ENCODE measurements at places on chromosomes 7 and 10.
A peak's percentile ranks its signal among the peaks of the same experiment; 100 is the strongest.

GRCh38 chr10:61108915-61109314 lies 164.9 kb upstream of the RHOBTB1 start:
- no peak for DNase-seq

GRCh38 chr10:71638064-71638821 lies 81.3 kb downstream of the C10orf105 start:
- no peak for DNase-seq

DNA sequence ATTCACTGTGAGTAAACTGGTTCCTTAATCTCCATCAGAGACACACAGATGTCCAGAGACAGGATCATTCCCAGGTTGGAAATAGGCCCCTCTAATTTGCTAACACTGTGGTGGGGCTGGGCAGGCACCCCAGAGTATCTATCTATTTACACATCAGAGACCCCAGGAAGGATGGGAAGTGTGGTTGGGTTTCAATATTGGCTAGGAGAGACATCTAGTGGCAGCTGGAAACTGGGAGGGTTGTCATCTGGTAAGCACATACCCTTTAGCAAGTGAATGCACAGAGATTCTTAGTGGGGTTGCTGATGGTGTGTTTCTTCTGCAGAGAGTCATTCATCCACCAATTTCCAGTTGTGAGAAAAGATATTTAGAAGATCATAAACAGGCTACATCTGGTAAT lies 36.0 kb upstream of the NRG3 start:
- no peak for DNase-seq

DNA sequence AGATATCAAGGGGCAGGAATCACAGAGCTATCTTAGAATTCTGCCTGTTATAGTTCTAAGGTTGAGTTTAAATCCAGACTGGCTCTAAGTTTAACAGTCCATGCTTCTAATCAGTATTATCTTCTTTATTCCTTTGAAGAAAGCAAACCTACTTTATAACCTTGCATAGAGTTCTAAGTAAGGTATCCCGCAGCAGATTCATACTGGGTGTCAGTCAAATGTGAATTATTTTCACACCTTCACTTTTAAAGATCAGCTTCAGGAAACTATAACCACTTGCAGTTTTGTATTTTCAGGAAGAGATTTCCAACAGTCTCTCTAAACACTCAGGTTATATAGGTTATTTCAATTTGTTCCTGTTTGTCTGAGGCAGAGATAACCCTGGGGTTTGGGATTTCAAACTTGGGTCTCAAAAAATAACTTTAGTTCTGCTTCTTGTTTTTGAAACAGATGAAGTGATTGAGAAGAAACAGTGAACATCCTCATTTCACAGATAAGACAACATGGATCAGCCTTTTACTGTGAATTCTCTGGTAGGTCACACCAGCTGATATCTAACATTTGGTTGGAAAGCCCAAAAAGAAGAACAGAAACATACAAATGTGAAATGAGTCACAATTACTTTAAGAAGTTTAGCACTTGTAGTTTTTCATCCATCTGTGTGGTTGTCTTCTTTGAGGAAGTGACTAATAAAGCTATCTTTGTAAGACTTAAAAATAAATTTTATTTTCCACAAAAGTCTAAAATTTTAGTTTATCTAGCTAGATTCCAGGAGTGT lies 21.4 kb downstream of the STAMBPL1 start:
- DNase-seq = no peak

- DNase-seq = peak; percentile 22
These were observed 36.8 kb upstream of the CDC14C start for GRCh38 chr7:48887500-48887899.

GRCh38 chr10:46019569-46020343 lies 10.7 kb downstream of the NCOA4 start:
- no peak for DNase-seq

GRCh38 chr7:27235387-27236311 lies 7.0 kb upstream of the EVX1 start:
- peak; percentile 87 for DNase-seq

GRCh38 chr7:138029941-138030340 lies 28.1 kb upstream of the CREB3L2 start:
- no peak for DNase-seq

GRCh38 chr7:29208410-29209250 lies 14.1 kb downstream of the CHN2 start:
- peak; percentile 19 for DNase-seq

DNA sequence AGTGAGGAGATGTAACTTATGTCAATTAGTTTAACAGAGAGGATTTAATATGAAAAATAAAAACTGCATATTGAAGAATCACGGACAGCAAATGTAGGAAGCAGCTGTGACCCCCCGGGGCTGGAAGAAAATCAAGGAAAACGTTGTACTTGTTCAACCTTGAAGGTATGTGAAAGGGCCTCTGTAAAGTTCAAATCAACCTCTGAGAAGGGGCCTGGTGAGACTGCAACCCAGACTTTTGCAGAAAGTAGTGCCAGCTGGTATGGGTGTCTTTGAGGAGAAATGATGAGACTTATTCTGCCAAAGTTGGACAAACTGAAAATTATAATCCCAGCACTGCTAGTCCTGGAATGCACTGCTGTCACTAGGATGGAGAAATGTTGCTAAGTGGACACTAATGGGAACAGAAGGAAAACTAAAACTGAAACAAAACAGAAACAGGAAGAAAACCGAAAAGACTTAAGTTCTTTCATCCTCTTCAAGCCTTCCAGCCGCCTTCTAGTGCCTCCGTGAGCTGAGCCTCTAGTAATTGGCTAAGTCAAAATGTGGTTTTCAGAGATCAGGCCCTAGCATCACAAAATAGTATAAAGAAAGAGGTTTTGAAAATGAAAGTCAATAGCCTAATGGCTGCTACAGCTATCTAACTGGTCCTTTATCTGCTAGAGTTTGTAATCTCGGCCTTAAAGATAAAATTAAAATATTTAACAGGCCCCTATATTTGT lies 253.7 kb upstream of the SORCS1 start:
- no peak for DNase-seq

GRCh38 chr7:5549096-5549763 lies 125.6 kb upstream of the TNRC18 start:
- DNase-seq = peak; percentile 94

- DNase-seq = no peak
These were observed 31.9 kb downstream of the ARL4A start for GRCh38 chr7:12719141-12719919.

GRCh38 chr10:3452173-3452626 lies 279.6 kb upstream of the PITRM1 start:
- no peak for DNase-seq

DNA sequence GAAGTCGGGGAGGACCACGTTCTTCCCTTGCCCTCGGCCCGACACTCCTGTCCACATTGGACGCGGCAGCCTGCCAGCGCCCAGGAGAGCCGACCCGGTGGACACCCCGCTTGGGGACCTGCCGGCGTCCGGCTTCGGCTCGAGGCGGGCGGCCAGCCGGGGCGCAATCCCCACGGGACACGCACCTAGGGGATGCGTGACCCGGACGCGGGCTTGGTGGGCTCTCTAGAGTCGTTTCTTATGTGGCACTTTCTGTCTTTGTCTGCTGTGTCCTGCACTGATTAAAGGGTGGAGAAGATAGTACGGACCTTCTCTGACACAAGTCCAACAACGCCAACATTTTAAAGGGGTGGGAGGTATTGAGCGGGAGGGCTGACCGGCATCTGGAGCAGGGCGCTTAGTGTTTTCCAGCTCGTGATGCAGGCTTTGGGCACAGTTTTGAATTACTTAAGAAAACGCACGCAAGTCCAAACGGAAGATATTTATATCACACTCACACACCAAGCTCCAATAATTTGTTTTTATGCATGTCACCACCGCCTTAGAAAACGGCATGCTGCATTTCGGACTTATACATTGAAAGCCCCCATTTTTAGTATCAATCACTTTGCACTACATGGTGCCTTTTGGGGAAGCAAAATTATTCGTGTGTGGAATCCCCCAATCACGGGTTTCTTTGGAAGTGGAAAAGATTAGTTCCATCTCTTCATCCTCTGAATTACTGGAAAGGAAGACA lies 3.9 kb upstream of the SPAG6 start:
- peak; percentile 19 for DNase-seq

GRCh38 chr7:22814261-22815208 lies 8.1 kb downstream of the TOMM7 start:
- no peak for DNase-seq

DNA sequence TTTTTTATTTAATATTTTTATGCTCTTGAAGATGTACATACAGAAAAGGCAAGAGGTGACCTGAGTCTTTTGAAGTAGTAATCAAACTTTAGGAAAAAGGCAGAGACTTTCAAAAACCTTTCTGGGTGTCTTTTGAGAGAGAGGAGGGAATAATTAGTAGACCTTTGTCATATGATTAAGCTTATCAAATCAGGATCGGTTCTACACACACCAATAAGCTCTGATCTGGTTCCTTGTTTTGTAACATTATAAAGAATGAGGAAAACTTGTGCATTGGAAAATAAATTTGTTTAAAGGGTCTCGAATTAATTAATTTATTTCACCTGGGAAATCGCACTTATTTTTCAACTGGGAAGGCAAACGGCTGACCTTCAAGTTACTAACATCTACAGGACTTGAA lies 11.9 kb downstream of the TWIST1 start:
- no peak for DNase-seq

- no peak for DNase-seq
These were observed 521.2 kb downstream of the TCERG1L start for GRCh38 chr10:130790339-130790738.

DNA sequence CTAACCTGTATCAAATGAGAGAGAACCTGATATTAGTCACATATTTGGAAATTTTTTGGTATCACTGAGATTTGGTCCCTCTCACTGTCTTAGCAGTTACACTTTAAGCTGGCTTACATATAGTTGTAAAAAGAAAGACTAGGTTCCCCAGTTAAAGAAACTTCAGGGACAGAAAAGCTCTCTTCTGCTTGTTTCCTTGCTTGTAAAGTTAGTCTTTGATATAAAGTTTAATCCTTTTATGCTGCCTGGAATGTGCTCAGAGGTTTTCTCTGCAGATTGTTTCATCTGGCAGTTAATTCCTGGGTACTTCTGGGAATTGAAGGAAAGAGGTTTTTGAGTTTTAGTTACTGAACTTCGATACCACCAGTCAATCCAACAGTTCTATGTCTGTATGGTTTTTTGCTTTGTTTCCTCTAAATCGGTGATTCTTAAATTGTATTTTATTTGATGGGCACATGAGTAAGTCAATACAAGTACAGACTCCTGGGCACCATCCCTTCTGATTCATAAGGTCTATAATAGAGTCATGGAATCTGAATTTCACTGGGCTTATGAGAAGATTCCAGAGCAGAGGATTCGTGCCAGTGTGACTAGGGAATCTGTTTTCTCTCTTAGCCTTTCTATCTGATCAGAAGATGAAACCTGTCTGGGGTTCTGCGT lies 1080.9 kb upstream of the C7orf33 start:
- no peak for DNase-seq

- no peak for DNase-seq
These were observed 66.8 kb downstream of the RSU1 start for GRCh38 chr10:16750461-16750860.

- DNase-seq = no peak
These were observed 15.2 kb downstream of the PIK3AP1 start for GRCh38 chr10:96705134-96705533.

GRCh38 chr10:103232772-103233488 lies 12.8 kb upstream of the RPEL1 start:
- no peak for DNase-seq

DNA sequence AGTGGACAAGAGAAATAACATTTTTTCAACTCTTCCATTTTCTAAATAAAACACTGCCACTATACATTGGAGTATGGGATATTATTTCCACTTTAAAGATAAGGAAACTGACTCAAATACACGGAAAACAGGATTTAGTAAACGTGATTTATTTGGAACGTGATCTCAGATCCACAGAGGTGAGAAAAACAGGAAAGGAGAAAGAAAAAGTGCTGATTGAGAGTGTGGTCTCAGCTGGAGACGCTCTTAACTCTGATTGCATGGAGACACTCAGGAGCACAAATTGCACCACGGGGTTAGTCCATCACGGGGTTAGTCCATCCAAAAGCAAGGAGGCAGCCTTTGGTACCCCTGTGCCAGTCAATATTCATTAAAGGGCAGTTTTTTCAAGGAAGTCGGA lies 142.5 kb downstream of the GNAT3 start:
- DNase-seq = no peak

DNA sequence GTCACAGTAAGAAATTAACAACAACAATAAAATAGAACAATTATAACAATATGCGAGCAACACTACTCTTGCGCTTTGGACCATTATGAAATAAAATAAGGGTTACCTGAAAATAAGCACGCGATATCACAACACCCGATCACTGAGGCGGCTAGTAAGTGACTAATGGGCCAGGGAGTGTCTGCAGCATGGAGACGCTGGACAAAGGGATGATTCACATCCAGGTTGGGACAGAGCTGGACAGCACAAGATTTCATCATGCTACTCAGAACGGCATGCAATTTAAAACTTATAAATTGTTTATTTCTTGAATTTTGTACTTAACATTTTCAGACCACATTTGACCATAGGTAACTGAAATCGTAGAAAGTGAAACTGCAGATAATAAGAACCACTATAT lies 15.6 kb downstream of the HIBADH start:
- DNase-seq = no peak

- DNase-seq = no peak
These were observed 342.9 kb downstream of the TNS3 start for GRCh38 chr7:47239034-47239433.

DNA sequence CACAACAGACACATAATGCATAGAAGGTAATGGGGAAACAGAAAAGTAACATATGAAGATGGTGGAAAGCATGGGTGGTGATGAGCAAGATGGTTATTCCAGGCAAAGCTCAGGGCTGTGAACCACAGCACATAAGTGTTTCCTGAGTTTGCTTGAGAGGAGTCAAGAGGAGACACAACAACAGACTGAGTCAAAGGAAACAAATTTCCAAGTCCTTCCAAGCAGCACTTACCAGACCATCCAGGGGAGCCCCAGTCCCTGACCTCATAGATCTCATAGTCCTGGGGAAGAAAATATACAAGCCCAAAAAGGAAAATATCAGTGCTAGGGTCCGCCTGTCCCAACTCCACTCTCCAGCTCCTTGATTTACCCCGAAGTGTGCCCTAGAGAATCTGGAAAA lies 216.6 kb upstream of the FZD1 start:
- no peak for DNase-seq

GRCh38 chr7:18086165-18087025 lies 58.7 kb upstream of the PRPS1L1 start:
- DNase-seq = no peak

- DNase-seq = no peak
These were observed 73.3 kb downstream of the MICALL2 start for GRCh38 chr7:1385809-1386622.

- DNase-seq = peak; percentile 50
These were observed 25.0 kb downstream of the C10orf105 start for GRCh38 chr10:71694567-71694968.

DNA sequence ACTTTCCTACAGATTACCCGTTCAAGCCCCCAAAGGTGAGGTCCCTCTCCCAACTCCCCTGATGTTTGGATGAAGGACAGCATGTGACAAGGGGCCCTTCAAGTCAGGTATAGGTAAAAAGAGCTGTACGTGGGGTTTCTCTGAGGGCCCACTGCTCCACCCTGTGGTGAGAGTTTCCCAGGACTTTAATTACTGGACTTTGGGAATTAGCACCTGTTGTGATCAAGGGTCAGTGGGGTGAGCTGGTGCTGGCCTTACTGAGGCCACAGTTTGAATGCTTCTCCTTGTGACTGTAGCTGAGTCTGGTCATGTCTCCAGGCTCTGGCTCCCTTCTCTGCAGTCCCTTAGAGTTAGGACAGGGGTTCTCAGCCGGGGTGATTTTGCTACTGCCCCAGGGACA lies 16.8 kb downstream of the UBE2D4 start:
- DNase-seq = no peak

GRCh38 chr10:42982891-42983506 lies 93.9 kb upstream of the RET start:
- DNase-seq = peak; percentile 73

GRCh38 chr7:155224116-155224811 lies 73.4 kb upstream of the INSIG1 start:
- DNase-seq = no peak

Measured in lower leg skin (tissue), 4 donors.